ENCODE measurements at places on chromosomes 7 and 10.

GRCh38 chr7:151687523-151688235 is 168.0 kb upstream of the RHEB start:
- peak; percentile 7 for DNase-seq

- DNase-seq = no peak
Observed at GRCh38 chr7:4265676-4266075, 416.4 kb upstream of the FOXK1 start.

GRCh38 chr7:6435486-6436384 is 12.0 kb downstream of the DAGLB start:
- peak; percentile 91 for DNase-seq

DNA sequence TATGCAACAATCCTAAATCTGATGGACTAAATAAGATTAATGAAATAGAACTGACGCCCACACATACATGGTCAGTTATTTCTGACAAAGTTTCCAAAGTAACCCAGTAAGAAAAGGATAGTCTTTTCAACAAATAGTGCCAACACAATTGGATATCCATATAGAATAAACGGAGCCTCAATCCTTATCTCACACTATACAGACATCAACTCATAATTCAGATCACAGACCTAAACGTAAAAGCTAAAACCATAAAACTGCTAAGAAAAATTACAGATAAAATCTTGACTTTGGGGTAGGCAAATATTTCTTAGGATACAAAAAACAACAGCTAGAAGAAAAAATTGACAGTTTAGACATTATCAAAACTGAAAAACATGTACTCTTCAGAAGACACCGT is 8.5 kb downstream of the CACUL1 start:
- no peak for DNase-seq

DNA sequence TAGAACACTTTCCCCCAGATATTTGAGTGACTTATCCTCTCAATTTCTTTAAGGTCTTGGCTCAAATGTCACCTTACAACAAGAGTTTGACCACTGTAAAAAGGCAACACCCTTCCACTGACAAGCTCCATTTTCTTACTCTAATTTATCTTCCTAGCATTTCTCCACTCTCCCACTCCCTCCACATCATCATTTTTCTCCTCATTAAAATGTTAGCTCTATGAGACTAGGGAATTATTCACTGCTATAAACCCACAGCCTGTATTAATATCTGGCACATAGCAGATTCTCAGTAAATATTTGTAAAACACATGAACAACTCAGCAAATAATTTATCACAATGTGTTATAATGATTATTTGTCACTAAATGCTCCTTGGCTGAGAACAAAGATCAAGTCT is 161.0 kb downstream of the DOCK4 start:
- no peak for DNase-seq

DNA sequence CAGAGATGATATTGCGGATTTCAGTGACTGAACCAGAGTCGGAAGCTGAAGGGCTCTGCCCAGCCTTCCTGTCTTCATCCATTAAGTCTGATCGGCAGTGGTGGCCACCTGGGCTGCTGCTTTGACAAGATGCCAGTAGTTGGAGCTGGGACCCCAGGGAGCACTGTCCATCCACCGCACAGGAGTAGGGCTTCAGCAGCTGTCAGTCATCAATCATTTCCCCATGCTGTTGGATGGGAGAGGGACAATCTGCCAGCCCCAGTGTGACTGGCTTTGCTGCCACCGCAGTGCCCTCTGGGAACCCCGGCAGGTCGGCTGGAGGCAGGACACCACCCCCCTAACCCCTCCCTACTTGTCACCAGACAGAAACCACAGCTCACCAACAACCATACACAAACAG is 23.0 kb upstream of the GPR146 start:
- no peak for DNase-seq

DNA sequence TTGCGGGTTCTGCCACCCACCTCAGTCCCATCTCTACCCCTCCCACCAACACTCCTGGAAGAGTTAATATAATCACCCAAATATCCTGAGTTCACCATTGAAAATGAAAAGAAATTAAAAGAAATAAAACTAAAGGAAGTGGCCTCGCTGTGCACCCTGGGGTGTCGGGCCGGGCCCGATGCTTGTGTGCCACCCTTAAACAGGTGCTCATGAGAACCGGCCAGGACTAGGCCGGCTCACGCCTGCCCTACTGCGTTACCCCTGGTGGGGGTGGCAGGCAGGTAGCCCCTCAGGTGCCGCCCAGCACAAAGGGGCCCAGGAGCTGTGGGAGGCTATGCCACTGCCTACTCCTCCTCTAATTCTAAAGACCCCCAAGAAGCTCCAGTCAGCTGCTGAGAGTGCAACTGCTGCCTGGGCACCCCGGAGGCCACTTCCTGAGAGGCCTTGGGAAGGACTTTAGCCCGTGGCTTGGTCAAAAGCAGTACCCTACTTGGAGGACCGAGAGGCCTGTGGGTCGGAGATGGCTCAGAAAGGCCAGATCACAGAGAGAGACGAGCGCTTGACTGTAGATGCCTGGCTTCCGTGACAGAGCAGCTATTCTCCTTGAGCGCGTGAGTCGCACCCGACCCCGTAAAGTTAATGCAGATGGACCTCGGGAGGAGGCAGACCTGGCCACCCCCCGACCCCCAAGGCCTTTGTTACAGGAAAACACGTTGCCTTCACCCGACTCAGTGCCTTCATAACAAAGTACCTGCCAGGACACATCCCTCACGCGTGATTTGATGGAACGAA is 51.0 kb upstream of the PPP2R2D start:
- DNase-seq = no peak

DNA sequence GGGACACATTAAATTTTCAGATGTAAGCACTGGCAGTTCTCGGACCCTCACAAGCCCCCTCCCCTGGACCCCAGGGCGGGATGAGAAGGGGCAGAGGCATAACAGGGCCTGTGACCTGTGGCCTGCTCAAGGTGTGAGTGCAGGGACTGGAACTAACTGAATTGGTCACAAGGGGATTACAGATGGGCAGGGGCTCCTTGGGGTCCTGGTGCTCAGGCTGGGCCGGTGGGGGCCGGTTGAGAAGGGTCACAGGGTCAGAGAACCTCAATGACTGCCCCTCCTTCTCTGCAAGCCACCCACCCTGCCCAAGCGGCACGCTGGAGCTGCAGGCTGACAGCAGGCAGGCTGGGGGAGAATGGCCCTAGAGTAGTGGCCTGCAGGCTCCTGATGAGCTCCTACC is 80.8 kb upstream of the PCBD1 start:
- no peak for DNase-seq

- no peak for DNase-seq
Observed at GRCh38 chr10:113631684-113632367, 32.0 kb downstream of the NRAP start.

DNA sequence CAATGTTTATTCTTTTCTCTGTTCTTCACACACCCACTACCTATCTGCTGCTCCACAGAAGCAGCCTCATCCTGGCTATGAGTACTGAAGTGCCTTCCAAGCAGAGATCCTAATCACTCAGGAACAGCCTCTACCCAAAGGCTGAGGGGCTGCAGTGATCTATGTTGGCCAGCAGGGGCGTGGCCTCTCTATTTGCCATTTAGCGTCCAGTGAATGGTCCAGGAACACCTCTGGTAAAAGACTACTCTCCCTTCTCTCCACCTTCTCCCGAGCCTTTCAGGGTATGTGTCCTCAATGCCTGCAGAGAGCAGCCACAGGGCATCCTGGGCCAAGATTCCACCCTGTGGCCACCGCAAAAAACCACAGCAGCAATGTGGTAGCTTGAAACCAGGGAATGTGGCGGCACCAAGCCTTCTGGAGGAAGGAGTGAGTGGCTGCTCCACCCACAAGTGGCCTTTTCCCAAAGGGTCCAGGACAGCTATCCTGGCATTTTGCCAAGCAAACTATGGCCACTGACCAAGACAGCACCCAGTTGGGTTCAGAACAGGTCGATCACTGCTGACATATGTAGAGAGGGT is 70.9 kb downstream of the SYPL1 start:
- peak; percentile 62 for DNase-seq

GRCh38 chr7:137846827-137847567 is at the start of gene DGKI:
Gene DGKI, minus strand, starts transcription at chr7:137846974.
- peak; percentile 72 for DNase-seq

DNA sequence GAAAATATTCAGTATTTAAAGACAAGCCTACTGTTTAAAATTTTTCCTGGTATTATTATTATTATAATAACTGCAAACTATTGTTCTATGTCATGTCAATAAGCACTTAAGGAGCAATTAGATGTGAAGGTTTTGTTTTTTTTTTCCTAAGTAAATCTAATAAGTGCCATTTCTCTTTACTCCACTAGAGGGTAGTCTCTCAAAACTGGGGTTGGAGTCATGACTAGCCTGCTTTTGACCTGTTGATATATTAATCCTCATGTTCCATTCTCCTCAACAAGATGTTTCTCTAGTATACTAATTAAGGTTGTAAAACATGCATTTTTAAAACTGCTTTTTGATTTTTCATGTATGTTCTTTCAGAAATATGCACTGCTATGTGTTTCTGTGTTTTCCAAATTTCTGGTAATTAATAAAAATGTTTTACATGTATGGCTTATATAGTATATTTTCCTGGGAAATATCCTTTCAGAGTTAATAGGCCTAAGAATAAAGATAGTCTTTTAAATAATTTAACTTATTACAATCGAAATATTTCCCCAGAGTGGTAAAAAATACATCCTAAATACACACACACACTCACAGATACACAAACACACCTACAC is 1.0 kb upstream of the LRRN3 start:
- no peak for DNase-seq

GRCh38 chr7:151442776-151443496 is 3.0 kb upstream of the CRYGN start:
- DNase-seq = no peak

- DNase-seq = no peak
Observed at GRCh38 chr10:24664991-24665390, 58.7 kb downstream of the ARHGAP21 start.

DNA sequence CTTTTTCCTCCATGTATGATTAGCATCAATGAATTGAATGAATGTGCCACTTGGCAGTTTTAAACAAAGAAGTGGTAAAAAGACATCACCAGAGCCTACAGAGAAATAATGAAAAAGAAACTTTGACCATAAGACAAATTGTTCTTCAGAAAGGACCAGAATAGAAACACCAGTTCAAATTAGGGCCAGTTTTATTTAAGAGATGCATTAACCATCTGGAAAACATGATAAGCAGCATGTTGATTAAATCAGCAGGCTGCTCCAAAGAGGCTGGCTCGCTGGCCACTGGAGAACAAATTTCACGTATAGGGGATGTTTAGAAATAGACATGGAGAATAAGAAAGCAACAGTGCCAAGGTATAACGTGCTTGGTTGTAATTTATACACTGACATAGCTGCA is 242.3 kb upstream of the AOAH start:
- DNase-seq = no peak

GRCh38 chr10:123551259-123551658 is 114.9 kb upstream of the GPR26 start:
- DNase-seq = no peak

DNA sequence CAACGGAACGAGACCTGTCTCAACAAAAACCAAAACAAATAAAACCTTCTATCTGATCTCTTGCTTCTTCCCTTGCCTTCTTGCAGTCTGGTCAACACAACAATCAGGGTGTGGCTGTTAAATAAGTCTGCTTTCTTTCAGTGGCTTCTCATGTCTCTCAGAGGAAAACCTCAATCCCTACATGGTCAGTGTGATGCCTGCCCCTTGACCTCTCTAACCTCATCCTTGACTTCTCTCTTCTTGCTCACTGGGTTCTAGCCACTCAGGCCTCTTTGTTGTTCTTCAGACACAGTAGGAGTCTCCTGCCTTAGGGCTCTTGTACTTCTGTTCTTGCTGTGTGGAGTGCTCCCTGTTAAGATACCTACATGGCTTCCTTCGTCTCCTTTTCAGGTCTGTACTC is 220.4 kb downstream of the SDHAF3 start:
- no peak for DNase-seq

Data from GM13977 (cell line).